ENCODE measurements at places on chromosomes 1 and 21. TPM values are rescaled to one million over a fixed set of nuclear protein-coding genes. Genes with fewer than 3 reads are reported as not detected.
A peak's percentile ranks its signal among the peaks of the same experiment; 100 is the strongest.

- H3K4me1 ChIP-seq = peaks cover 11% of the 10 kb centered on the region
- DNase-seq = no peak
- H3K27me3 ChIP-seq = no peaks in the 10 kb centered on the region
- no peak overlapping the region for H3K4me3 ChIP-seq
Observed at GRCh38 chr1:43861988-43862735, 71.4 kb upstream of the ARTN start.

- H3K27ac ChIP-seq = no peak overlapping the region
- H3K4me1 ChIP-seq = peaks cover 24% of the 10 kb centered on the region
- H3K36me3 ChIP-seq = no peaks in the 10 kb centered on the region
- H3K27me3 ChIP-seq = no peaks in the 10 kb centered on the region
- DNase-seq = no peak
Observed at GRCh38 chr21:30233228-30234020, 17.5 kb upstream of the CLDN8 start.

DNA sequence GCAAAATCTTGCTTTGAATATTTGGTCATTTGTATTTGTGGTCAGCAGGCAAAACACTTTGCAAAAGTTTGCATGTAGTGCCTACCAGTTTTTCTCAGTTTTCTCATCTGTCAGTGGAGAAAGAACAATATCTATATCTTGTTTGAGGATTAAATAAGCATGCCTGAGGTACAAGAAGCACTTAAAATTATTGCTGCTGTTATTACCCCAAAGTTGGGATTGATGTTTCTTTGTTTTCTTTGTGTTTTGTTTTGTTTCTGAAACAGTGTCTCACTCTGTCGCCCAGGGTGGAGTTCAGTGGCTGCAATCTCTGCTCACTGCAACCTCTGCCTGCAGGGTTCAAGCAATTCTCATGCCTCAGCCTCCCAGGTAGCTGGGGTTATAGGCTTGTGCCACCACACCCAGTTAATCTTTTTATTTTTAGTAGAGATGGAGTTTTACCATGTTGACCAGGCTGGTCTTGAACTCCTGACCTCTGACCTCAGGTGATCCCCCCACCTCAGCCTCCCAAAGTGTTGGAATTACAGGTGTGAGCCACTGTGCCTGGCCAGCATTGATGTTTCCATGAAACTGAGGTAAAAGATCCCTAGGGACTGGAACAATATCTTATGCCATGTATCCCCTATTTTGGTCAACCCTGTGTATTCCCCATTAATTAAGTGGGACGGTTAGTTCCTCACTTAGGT is 15.9 kb downstream of the RAP1A start:
- no peak for DNase-seq
- no peak overlapping the region for H3K27ac ChIP-seq
- H3K4me1 ChIP-seq = no peaks in the 10 kb centered on the region

- no peak for DNase-seq
- H3K27me3 ChIP-seq = peaks cover 19% of the 10 kb centered on the region
- H3K4me3 ChIP-seq = no peak overlapping the region
- H3K4me1 ChIP-seq = no peaks in the 10 kb centered on the region
- no peaks in the 10 kb centered on the region for H3K36me3 ChIP-seq
Observed at GRCh38 chr1:11615090-11615489, 39.1 kb downstream of the FBXO2 start.

- H3K4me3 ChIP-seq = peak overlapping the region; percentile 79
- peaks cover 14% of the 10 kb centered on the region for H3K4me1 ChIP-seq
- no peaks in the 10 kb centered on the region for H3K27me3 ChIP-seq
- peak; percentile 91 for DNase-seq
Observed at GRCh38 chr1:41662765-41663437, 178.4 kb upstream of the EDN2 start.

GRCh38 chr1:32724678-32725614 is 22.4 kb upstream of the SYNC start:
- peak overlapping the region; percentile 29 for H3K27ac ChIP-seq
- peaks cover 17% of the 10 kb centered on the region for H3K4me1 ChIP-seq

- no peaks in the 10 kb centered on the region for H3K4me1 ChIP-seq
- no peaks in the 10 kb centered on the region for H3K27me3 ChIP-seq
- no peak for DNase-seq
- no peak overlapping the region for H3K27ac ChIP-seq
- H3K36me3 ChIP-seq = no peaks in the 10 kb centered on the region
- H3K4me3 ChIP-seq = no peak overlapping the region
Observed at GRCh38 chr1:15345705-15346345, 63.9 kb upstream of the EFHD2 start.

Gene ADAM30
- not detected for total RNA-seq

Gene SRSF10
- 81.7 TPM for total RNA-seq

- no peaks in the 10 kb centered on the region for H3K36me3 ChIP-seq
- H3K27me3 ChIP-seq = no peaks in the 10 kb centered on the region
- H3K4me3 ChIP-seq = no peak overlapping the region
- H3K4me1 ChIP-seq = no peaks in the 10 kb centered on the region
Observed at GRCh38 chr21:41973427-41973831, 19.6 kb upstream of the C2CD2 start.
